ENCODE measurements at places on chromosomes 11 and 22.

DNA sequence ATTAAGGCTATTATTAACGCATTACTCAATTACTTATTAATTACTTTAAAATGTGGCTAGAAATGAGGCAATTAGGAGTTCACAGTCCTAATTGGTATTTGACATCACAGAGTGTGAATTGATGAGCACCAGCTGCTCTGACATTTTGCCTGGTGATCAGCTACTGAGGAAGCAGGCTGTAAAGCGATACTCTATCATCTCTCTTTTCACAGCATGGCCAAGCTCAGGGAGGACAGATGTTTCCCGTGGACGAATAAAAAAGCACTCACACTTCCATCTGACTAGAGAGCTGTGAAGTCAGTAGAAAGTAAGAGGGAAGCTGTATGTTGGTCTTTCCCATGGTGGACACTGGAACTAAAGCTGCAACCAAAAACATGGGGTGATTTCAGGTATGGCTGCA lies 29.1 kb upstream of the SYT9 start:
- no peak for DNase-seq

- DNase-seq: no peak
These were observed 1.8 kb downstream of the CDC42EP2 start for GRCh38 chr11:65316227-65317024.

- DNase-seq: no peak
These were observed 76.6 kb downstream of the HIPK3 start for GRCh38 chr11:33333816-33334215.

GRCh38 chr11:44823006-44823405 lies 96.2 kb downstream of the TSPAN18 start:
- DNase-seq: no peak

GRCh38 chr11:114132417-114132816 lies 72.9 kb downstream of the ZBTB16 start:
- no peak for DNase-seq

GRCh38 chr11:111846636-111847035 lies 24.7 kb downstream of the ALG9 start:
- DNase-seq: no peak

- DNase-seq: no peak
These were observed 168.5 kb upstream of the BDNF start for GRCh38 chr11:27868709-27869108.

DNA sequence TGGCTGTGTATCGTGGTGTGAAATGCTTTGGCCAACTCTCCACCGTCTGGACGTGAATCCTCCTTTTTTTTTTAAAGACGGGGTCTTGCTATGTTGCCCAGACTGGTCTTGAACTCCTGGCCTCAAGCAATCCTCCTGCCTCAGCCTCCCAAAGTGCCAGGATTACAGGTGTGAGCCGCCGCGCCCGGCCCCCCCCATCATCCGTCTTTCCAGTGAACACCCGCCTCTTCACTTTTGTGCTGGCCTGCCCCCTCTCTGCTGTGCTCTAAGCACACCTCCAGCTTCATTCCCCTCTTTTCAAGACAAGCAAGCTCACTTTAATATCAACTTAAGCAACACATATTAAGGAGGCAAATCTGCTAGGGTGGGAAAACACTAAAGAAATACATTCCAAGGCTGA lies 35.3 kb downstream of the IGSF9B start:
- no peak for DNase-seq

- DNase-seq: no peak
These were observed 27.5 kb downstream of the MAML2 start for GRCh38 chr11:96315476-96315875.

DNA sequence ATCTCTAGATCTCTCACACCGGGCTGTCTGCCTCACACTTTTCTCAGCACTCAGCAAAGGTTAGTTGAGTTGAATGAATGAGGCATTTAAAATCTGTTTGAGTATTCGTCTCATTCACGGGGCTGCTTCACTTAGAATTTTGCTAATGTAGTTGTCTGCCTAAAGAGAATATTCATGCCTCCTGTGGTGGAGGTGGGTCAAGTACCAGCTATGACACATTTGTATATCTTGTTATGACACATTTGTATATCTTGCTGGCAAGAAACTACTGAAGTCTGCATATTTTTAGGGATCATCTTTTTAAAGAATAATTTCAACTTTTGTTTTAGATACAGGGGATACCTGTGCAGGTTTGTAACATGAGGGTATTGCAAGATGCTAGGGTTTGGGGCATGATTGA lies 43.1 kb downstream of the LDLRAD3 start:
- peak; percentile 34 for DNase-seq

- no peak for DNase-seq
These were observed 31.0 kb downstream of the NAV2 start for GRCh38 chr11:19743622-19744021.

GRCh38 chr22:19117111-19117512 lies 5.1 kb downstream of the DGCR2 start:
- no peak for DNase-seq

GRCh38 chr11:72581067-72581466 lies 93.2 kb downstream of the PDE2A start:
- DNase-seq: no peak

DNA sequence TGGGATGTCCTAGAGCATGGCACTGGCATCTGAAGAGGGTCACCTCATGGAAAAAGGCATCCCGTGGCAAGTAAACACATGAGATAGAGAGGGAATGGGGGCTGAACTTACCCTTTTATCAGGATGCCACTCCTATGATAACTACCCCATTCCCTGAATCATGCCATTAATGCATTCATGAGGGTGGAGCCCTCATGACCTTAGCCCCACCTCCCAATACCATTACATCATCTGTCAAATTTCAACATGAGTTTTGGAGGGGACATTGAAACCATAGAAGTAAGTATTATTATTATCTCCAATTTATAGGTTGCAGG lies 65.2 kb downstream of the MTNR1B start:
- DNase-seq: no peak

DNA sequence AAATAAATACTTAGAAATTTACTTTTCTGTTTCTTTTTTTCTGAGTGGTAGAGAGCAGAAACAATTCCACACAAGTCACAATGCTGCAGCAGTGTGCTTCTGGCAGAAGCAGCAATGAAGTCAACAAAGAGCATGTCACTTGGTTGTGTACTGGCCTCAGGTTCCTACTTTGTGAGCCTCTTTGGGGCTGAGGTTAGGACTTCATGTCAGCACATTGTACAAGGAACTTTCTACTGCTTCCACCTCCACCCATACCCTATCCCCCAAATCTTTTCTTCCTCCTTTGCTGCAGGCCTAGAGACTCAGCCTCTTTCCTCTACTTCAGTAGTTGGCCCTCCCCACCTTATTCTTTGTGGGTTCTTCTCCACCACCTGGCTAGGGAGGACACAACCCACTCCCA lies 252.7 kb upstream of the PITPNB start:
- no peak for DNase-seq

DNA sequence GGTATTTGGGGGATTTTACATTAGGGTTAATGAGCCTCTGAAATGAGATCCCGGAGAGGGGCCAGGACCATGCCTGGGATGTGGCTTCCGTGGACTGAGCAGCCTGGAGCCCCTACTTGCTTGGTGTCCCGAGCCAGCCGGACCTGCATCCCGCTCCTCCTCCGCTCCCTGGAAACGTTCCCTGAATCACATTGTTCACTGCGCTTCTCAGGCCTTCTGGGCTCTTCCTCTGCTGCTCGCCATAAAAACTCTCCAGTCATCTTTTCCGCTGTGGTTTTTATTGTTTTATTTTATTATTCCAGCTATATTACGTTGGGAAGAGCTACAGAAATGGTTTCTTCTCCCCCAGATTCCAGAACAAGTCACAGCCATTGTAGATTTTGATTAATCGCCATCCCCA lies 13.3 kb upstream of the KCNQ1OT1 start:
- DNase-seq: no peak

GRCh38 chr11:120086651-120087050 lies 51.3 kb downstream of the TRIM29 start:
- DNase-seq: no peak

- DNase-seq: no peak
These were observed 212.4 kb upstream of the C11orf87 start for GRCh38 chr11:109209572-109209971.

GRCh38 chr11:82184966-82185365 lies 548.7 kb downstream of the FAM181B start:
- no peak for DNase-seq

DNA sequence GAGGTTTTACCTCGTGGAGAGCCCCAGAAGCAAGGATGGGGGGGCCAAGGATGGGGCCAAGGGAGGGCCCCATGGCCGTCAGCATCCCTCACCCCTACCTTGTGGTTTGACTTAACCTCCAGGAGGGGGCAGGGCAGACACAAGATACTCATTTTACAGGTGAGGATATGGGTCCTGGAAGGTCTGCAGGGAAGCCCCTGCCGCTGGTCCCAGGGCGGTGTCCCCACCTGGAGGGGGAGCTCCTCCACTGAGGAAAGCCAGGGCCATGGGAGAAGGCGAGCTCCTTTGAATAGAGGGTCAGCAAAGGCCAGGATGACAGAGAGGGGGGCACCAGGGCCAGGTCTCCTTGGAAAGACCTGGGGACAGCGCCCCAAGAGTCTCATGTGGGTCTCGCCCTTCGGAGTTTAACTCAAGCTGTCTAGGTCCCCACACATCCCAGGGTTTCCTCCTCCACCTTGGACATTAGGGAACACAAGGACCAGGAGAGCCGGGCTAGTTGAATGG lies 5.9 kb upstream of the ADORA2A start:
- DNase-seq: no peak

GRCh38 chr22:30422481-30423300 lies 2.9 kb upstream of the MTFP1 start:
- DNase-seq: no peak

GRCh38 chr11:127288926-127289325 lies 288.4 kb upstream of the KIRREL3 start:
- no peak for DNase-seq

GRCh38 chr11:23732026-23732425 lies 764.8 kb upstream of the LUZP2 start:
- DNase-seq: no peak

DNA sequence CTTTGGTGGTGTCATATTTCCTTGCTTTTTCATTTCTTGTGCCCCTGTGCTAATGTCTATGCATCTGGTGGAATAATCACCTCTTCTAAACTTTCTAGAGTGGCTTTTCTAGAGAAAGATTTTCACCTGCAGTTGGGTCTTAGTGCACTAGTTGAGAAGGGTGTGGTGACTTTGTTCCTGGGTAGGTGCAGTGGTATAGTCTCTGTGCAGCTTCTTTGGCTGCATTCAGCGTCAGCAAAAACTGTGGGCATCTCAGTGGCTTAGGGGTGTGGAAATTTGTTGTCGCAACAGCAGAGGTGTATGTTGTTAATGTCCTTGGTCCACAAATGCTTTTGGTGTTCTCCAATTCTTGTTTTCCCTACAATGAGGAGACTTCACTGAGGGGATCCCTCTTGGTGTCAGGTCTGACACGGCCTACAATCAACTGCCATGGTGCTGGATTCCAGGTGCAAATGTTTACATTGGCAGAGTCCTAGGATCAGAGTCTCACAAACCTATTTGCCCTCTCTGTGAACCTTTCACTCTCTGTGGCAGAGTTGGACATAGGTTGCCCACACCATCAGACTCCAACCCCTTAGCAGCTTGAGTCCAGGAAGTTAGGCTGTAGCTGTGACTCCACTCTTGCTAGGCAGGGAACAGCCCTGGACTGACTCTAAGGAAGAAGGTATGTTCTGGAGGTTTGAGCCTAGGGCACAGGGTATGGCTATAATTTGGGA lies 48.8 kb downstream of the GDPD4 start:
- no peak for DNase-seq

DNA sequence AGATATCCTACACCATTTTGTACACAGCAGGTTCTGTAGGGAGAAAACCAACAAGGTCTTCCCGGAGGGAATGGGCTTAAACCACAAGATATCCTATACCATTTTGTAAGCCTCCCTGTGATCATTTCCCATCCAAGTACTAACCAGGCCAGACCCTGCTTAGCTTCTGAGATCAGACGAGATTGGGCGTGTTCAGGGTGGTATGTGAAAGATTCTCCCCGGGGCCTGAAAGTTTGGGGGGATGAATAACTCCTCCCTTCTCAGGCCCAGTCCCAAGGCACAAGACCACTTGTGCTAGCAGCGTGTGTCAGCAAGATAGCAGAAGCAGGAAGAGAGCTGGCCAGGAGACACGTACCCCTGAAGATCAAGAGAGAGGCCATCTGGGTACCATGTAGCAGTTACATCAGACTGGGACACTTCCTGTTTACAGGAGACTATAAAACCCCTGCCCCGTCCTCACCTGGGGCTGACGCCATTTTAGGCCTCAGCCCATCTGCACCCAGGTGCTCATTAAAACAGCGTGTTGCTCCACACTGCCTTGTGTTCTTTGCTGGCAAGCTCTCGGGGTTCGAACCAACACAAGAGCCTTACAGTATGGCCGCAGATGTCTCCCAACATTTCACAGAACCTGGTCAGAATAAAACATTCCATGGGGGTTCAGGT lies 17.3 kb downstream of the MIF start:
- no peak for DNase-seq

DNA sequence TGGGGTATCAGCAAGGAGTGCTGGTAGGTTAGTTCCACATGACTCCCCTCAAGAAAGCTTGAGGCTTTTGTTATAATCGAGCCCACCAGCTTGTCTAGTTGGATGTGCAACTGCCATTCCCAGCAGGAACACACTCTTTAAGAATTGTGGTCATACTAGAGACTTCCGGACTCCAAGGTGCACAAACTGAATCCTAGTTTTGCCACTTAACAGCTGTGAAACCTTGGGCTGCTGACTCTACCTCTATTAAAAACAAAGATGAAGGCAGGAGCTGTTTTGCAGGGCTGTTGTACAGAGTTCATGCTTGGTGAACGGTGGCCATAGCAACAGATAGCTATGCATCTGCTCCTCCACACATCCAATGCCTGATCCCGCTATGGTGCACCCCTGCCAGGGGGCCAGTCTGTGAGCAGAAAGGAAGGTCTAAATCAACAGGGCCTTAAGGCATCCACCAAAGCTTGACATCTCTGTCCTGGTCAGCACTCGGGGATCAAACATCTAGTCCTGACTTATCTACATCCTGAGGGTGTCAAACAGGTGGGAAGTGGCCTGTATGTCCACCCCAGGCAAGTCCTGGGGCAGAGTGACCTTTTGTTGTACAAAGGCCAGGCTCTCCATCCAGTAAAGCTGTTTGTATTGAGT lies 36.4 kb downstream of the DKK3 start:
- no peak for DNase-seq

DNA sequence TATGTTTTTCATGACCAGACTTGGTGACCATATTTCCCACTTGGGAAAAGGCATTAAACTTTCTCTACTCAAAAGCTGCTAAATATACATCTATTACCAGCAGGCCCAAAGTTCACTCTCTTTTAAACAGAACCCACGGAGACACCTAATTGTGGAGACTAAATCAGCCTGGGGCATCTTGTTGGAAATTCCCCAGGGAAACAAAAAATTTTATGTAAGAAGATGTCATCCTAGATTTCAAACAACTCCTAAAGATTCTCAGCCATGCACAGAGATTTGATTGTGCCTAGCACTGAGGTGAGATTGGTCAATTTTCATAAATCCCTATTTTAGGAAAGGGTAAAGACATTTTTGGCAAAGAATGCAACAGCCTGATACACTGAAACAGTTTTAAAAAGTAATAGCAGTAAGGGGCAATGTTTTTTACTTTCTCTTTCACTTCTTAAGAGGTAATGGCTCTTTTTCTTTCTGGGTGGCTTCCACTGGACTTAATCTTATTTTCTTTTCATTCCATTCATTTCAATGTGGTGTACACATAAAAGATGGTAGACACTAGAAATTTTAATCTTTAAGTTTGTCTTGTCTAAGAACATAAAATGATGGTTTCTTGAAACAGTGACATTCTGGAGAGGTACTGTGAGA lies 9.6 kb downstream of the OR52N2 start:
- no peak for DNase-seq
